Stimulated activated naive CD8-positive, alpha-beta T cell treated with anti-CD3 and anti-CD28 coated beads, Interleukin-15, Interleukin-2, amounts not matched to agents 100 U/mL and 50 U/mL, for 24 hours (primary cell): ENCODE measurements at places on chromosomes 2 and 18.

- DNase-seq = peak; percentile 15
These were observed 28.6 kb upstream of the NEMP2 start for GRCh38 chr2:190563109-190563508.

- no peak for DNase-seq
These were observed 210.4 kb downstream of the SOCS6 start for GRCh38 chr18:70499218-70499691.

DNA sequence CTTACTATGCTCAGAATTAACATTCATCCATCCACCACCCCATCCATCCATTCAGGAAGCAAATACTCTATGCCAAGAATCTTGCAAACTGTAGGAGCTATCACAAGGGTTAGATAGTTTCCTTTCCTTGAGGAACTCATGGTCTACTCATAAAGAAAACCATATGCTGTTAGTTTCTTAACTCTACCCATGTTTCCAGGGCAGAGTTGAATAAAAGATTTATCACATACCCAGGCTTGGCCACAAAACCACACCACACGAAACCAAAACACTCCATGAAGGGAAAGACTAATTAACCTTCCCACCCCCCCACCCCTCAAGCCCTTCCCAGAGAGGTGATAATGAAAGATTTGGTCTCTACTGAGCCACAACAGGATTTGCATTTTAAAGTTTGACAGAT, 23.7 kb upstream of the MSGN1 start:
- DNase-seq = no peak

GRCh38 chr18:39721712-39722111, 2156.1 kb upstream of the CELF4 start:
- no peak for DNase-seq

DNA sequence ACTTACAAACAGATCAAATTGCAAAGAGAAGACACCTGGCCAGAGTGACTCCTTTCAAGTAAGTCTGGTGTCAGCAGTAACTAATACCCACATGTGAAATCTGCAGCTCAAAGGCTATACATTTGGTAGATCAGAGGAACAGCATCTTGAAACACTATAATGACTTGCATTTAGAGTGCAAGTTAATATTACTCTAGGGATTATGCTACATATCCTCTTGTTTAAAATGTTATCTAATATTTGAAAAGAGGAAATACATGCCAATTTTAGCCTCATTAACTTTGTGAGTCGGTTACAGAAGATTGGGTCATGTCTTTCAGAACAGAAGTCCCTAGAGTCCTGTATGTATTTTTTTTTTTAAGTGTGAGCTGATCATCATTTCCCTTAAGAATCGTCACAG, 15.2 kb downstream of the LANCL1 start:
- no peak for DNase-seq

GRCh38 chr2:112149866-112150435, 11.8 kb downstream of the FBLN7 start:
- no peak for DNase-seq

GRCh38 chr18:24593401-24593800, 133.0 kb downstream of the HRH4 start:
- no peak for DNase-seq

GRCh38 chr2:43152186-43152585, 74.2 kb downstream of the ZFP36L2 start:
- no peak for DNase-seq

DNA sequence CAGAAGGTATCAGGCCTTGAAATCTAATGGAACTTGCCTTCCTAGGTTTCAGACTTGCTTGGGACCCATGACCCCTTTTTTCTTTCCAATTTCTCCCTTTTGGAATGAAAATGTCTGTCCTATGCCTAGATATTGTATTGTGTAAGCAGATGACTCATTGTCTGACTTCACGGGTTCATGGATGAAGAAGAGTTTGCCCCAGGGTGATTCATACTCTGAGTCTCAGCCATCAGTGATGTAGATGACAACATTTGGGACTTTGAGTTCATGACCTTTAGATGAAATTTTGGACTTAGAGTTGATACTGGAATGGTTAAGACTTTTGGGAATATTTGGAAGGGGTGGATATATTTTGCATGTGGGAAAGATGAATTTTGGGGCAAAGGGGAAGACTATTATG, 11.2 kb upstream of the SCYGR5 start:
- no peak for DNase-seq

DNA sequence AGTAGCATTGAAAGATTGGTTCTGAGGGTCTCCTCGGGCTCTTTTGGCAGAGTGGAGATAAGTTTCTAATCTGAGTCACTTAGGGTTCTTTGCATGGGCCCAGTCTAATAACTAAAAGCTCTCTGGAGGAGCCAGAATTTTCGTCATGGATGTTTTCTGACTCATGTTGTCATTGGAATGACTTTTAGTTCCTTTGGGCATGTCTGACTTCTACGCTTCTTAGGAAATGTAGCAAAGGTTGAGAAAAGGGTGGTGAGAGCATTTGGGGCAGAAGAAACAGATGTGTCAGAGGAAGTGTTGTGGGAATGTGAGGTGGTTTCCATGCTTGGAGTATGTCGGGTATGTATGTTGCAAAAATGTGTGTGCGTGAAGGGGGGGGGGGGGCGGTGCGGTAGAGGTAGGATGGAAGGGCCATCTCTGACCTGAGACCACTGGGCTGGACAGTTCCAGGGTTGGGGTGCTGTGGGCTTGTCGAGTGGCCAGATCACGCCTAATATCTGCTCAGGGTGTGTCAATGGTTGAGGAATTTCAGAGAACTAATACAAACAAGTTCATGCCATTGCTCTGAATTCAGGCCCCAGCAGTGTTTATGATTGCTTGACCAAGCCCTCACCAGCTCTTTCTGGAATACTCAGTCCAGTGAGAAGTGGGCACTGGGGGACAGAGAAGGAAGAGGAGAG, 26.9 kb downstream of the KLHL29 start:
- DNase-seq = no peak

- no peak for DNase-seq
These were observed 116.4 kb downstream of the INO80D start for GRCh38 chr2:205969584-205969983.

- DNase-seq = peak; percentile 44
These were observed 4.7 kb upstream of the CFAP65 start for GRCh38 chr2:219045937-219046550.

- DNase-seq = no peak
These were observed 3.6 kb downstream of the ADRA2B start for GRCh38 chr2:96112501-96113366.

DNA sequence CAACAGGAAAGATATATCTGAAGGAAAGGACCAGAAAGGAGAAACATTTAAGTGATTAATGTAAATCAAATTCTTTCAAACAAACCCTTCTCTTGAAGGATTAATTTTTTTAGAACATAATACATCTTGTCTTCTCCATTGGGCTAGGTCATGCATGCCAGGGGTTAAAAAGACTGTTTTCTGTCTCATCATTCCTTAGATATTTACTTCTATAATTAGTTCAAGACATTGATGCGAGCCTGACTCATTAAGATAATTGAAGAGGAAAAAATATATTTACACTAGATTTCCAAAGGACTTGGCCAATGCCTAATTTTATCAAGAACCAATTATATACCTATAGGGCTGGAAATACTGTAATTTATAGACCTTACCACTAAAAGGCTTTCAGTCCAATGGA, 166.6 kb upstream of the SETBP1 start:
- DNase-seq = no peak

DNA sequence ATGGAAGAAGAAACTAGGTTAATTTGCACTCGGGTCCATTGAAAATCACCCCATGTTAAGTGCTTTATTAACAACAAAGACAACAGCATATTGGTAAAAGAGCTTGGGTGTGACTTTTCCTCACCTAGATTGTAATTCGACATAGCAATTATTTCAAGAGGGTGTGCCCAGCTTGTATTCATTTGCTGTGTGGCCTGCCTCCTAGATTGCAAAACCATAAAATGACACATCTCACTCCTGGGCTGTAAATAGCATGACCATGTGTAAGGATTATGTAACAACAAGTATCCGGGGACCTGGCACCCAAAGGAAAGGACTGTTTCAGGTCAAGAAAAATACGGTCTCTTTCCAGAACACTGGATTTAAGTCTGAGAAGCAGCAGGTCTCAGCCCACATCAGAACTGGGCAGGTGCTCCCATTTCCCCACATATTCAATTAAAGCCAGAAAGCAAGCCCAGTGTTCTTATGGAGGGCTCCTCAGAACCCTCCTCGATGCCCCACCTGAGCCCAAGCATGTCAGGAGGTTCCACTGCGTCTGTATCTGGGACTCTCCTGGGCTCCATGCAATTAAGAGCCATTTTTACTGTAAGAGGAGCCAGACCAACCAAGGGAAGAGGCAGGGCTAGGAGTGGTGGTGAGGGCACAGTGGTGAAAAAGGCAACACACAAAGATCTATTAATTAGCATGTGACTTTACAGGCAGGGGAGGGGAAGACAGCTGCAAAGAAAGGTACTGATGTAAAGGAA, 39.2 kb downstream of the MREG start:
- no peak for DNase-seq

GRCh38 chr2:205586626-205587025, 95.7 kb upstream of the NRP2 start:
- DNase-seq = no peak

GRCh38 chr2:12642859-12643258, 73.9 kb upstream of the TRIB2 start:
- no peak for DNase-seq

GRCh38 chr18:23938043-23938756, 76.4 kb upstream of the TTC39C start:
- DNase-seq = no peak

GRCh38 chr18:10705786-10706185, 180.0 kb downstream of the NAPG start:
- DNase-seq = no peak

- no peak for DNase-seq
These were observed 115.2 kb downstream of the MARCHF4 start for GRCh38 chr2:216257089-216257488.

DNA sequence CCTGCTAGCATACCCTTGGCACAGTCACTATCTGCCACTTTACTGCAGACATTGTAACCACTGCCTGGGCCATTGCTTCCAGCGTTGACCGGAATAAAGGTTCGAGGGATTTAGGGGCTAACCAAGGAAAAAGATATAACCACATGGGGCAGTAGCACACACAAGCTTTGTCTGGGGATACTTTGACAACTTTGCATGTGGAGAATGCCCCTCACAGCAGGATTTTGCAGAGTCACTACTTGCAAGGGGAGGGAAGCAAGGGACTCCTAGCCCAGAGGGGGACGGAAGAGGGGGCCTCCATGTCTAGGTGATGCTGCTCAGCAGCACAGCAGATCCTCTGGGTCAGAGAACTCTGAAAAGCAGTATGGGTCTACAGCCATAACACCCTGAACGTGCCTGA, 138.7 kb downstream of the SPP2 start:
- DNase-seq = no peak

DNA sequence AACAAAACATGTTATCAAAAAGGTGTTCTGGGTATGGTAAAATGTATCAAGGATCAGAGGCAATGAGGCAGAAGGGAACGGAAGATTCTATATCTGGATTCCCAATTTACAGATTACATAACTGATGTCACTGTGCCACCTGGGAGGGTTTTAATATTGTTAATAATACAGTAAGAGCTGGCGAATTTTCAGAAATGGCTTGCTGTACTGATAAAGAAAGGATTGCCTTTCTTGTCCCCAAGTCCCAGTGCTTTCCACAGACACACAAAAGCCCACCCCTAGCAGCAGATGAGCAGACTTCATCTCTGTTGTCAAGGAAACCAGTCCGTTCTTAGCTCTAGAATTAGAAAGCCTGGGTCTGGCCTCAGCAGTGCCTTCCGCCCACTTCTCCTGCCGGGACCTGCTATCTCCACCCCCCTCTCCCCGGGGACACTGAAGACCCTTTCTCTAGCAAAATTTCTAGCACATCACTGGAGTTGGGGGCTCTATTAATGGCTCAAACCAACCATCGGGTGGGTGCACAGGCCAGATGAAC, 34.3 kb downstream of the ADD2 start:
- DNase-seq = no peak

DNA sequence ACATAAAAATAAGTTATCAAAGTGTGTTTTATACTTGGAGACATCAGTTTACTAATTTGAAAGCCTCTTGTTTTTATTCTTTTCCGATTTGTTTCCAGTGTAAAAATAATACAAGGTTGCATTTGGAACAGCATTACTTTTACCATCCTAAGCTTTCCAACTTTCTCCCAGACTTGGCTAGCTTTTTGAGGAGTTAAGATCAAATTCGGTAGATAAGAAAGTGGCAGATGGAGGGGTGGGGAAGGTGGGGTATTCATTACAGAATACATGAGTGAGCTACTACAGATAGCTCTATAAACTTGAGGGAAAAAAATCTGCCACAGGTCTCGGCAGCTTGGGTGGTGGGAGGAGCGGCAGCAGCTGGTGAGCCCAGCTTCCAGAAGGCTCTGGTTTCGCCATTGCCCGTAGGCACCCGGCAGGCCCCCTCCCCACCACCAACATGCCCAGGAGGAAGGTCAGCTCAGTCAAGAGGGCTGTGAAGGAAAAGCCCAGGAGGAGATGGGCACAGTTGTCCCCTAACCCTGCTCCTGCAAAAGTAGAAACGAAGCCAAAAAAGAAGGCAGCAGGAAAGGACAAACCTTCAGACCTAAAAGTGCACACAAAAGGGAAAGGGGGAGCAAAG, 18.6 kb upstream of the RMC1 start:
- no peak for DNase-seq

GRCh38 chr2:45789317-45789716, 137.8 kb downstream of the PRKCE start:
- DNase-seq = no peak

DNA sequence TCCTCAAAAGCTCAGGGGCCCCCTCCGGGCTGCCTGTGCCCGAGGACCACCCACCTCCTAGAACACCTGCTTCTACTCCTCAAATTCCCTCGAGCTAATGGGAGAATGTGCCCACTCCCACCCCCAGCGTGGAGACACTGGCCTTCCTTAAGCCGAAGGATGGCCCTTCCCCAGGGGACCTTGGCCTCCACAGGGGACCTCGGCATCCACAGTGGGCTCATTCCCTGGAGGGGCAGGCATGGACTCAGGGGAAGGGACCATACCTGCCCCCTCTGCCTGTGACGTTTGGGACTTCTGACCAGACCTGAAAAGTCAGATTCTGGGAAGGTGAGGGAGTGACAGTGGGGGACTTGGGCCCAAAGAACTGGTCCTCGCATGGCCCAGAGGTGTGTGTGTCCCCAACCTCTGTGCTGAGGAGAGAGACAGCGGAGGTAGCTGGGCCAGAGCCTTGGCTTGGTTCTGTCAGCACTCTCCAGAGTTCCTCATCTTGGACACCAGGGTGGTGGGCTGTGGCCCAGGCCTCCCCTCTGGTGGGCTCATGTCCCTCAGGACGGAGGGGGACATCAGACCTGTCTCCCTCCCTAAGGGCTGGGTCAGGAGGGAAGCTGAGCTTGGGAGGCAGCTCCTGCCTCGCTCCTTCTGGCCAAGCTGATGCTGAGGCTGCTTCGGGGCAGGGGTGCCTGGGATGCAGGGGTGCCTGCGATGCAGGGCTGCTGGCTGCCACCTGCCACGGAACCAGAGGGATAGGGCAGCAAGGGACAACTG, 240.4 kb downstream of the HAUS1 start:
- no peak for DNase-seq
